ENCODE measurements at places on chromosomes 13 and 19.

DNA sequence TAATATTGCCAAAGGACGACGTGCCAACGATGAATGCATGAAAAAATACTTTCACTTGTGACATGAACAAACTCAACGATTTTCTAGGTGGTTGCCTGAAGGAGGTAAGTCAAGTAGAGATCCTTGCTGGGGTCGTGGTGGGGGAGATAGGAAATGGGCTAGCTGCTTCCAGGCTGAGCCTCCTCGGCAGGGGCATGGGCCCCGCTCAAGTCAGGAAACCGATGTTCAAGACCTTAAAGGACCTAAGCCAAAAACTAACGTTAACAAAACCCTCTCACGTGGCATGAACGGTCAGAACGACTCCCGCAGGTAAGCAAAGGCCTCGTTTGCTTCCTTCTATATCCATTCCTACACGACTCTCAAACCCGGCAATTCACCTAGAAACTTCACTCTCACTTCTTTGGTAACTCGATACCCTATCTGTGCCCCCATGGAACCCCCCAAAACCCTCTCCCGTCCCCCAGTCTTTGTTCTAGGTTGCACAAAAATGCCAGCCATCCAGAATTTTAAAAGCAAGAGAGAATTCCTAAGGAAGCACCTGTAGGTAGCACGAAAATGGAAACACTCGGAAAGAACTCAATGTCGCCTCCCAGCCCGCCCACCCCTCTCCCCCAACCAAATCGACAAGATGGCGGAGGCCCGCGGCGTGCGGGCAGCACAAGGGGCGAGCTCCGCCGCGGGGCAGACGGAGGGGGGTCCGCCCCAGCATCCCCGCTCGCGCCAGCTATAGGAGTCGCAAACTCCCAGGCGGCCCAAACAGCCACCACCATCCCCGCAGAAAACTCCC, 13.6 kb downstream of the ACP4 start:
- no peak for DNase-seq

DNA sequence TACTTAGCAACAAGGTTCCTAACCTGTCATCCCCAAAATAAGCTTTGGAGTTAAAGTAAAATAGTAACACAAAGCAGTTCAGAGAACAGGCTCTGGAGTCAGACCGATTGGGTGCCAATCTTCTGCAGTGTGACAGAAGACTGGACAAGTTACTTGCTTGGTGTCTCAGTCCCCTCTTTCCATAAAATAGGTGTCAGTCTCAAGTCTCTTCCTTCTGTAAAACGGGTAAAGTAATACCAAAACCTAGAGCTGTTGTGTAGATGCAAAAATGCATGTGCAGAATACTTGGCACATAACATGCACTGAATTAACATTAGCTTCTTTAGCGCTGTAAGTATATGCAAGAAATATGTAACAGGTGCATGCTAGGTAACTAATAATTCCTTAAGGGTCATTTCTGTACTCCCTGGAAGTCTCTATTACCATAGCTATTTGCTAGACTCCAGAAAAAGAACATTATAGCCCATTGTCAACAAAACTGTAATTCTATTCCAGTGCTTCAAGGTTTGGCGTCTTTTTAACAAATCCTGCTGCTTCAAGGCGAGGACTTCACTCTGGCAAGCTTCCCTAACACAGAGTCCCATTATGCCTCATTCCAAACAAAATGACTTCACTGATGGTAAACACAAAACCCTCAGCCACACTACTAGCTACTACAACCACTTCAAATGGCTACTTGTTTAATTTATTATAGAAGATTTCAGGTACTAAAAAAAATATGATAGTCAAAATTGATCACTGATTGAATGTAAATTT, 32.8 kb downstream of the ELF1 start:
- no peak for DNase-seq

- DNase-seq: no peak
Observed at GRCh38 chr19:1456121-1456900, 6.4 kb downstream of the APC2 start.

GRCh38 chr13:26984337-26984736, 187.3 kb downstream of the USP12 start:
- no peak for DNase-seq

GRCh38 chr13:23449398-23450162, 16.1 kb upstream of the SACS start:
- no peak for DNase-seq

- DNase-seq: peak; percentile 56
Observed at GRCh38 chr19:41641879-41642485, 15.1 kb upstream of the CEACAM4 start.

- DNase-seq: no peak
Observed at GRCh38 chr13:106284358-106284757, 251.1 kb downstream of the EFNB2 start.

GRCh38 chr19:31332096-31332495, 17.1 kb downstream of the TSHZ3 start:
- no peak for DNase-seq

GRCh38 chr19:45901432-45901911, 941 bp downstream of the MYPOP start:
- no peak for DNase-seq

DNA sequence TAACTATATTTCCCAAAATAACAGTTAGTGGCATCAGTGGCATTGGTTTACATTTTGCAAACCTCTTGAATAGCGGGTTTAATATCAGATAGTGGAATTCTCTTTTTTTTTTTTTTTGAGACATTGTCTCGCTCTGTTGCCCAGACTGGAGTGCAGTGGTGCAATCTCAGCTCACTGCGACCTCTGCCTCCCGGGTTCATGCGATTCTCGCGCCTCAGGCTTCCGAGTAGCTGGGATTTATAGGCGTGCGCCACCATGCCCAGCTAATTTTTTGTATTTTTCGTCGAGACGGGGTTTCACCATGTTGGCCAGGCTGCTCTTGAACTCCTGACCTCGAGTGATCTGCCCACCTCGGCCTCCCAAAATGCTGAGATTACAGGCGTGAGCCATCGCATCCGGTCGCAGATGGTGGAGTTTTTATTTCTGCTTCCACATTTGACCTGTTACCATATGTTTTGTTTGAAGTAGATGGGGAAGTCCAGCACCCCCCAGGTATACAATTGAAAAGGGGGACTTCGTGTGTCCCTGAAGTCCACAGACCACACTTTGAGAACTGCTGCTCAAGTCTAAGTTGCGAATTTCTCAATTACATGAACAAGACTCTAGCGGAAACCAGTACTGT, 40.5 kb upstream of the XPO4 start:
- no peak for DNase-seq

DNA sequence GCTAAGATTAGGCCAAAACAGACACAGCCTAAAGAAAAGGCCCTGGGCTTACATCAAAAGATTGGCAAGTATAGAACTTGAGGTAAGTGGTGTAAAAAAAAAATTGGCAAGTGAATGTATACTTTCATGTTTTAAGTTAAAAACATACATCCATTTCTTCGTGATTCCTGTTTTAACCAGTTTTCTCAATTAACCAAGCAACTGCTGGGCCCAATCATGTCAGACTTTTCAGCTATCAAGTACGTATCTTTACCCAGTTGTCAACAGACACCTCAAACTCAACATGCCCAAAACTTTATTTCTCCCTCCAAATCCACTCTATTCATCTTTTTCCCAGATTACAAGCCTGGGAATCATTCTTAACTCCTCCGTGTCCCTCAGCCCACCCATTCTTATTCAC, 1.0 kb downstream of the PCID2 start:
- DNase-seq: no peak

- peak; percentile 97 for DNase-seq
Observed at GRCh38 chr19:49665351-49666119, at the start of the genes BCL2L12 and IRF3. BCL2L12 (plus strand) TSS chr19:49665933; CDS start chr19:49666693, 760 bp downstream. IRF3 (minus strand) TSS chr19:49665857; CDS start chr19:49664838, 1,019 bp downstream.

All from KBM-7 (cell line).